Activated CD8-positive, alpha-beta T cell treated with anti-CD3 and anti-CD28 coated beads for 36 hours (primary cell): ENCODE measurements at places on chromosomes 6 and 20. TPM values are rescaled to one million over a fixed set of nuclear protein-coding genes. Genes with fewer than 3 reads are reported as not detected.

The LGSN gene
- total RNA-seq: not detected

The QRSL1 gene
- total RNA-seq: 20.8 TPM

The CALHM5 gene
- not detected for total RNA-seq

The ABT1 gene
- 27.7 TPM for total RNA-seq

DNA sequence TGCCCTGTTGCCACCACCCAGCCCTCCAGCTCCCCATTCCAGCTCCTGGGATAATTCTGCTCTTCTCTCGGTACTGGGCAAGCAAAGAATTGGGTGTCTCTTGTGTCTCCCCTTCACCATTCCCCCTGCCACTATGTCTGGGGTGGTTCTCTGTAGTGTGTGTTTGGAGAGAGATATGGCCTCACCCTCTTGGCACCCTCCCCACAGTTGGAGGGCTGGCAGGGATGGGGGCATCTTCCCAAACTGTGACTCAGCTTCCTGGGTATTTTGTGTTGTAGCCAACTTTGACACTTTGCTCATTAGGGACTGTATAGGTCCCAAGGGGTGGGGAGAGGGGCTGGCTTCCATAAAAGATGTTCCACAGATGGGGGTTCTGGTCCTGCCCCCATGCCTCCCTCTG is 1.7 kb downstream of the TNXB start:
- no peak for DNase-seq

DNA sequence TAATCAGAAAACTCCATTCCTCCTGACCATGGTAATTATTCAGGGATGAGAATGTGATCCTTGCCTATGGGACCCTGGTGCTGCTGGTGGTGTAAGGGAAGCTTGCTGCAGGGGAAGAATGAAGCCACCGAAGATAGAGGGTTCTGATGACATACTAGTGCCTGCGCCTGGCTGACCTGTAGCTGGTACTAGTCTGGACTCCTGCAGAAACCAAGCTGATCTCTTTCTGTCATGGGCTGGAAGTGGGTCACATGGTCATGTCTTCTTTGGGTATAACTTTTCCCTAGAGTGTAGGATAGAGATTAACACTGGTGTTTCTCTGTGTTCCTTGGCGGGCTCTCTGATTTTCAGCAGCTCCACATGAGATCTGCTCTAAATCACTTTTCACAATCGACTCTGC is 8.6 kb upstream of the SLC4A11 start:
- DNase-seq: no peak

GRCh38 chr6:44665143-44665542 is 277.6 kb downstream of the CDC5L start:
- no peak for DNase-seq

- no peak for DNase-seq
Measured at GRCh38 chr6:53241938-53242337, 93.3 kb upstream of the GCM1 start.
